Activated naive CD4-positive, alpha-beta T cell treated with anti-CD3 and anti-CD28 coated beads, Interleukin-2, amount 50 U/mL, for 16 hours (primary cell): ENCODE measurements at places on chromosomes 3 and 15.

DNA sequence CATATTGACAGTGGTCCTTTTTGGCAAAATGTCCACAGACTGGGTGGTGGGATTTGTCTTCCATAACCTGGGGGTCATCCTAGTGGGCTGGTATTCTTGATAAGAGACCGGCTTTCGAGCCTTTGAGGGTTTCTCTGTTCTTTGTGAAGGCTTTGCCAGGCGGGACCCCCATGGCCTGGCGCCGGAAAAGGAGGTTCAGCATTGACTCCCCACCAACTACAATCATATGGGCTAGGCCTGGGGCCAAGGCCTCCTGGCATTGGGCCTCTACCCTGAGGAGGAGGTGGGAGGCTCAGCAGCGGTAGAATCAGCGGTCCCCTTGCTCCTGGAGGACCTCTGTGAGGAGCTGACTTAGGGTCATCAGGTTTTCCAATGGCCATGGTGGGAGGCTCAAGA is 19.8 kb upstream of the HDAC11 start:
- no peak for DNase-seq

DNA sequence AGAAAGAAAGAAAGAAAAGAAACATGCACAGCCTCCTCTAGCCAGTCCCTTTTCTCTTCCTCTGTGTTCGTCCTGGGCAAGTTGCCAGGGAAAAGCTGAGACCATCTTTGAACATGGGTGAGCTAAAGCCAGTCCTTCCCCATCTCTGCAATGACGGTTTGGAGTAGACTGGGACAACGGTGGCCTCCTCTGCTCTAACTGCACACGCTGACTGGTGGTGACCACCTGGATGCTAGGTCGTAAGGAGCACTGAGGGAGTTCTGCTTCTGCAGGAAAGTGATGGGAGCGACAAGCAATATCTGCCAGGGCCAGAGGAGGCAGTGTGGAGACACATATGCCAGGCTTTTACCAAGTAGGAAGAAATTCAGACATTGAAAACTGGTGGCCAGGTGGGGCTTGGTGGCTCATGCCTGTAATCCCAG is 111.7 kb downstream of the NUP210 start:
- DNase-seq: no peak

GRCh38 chr3:37667335-37667734 is 194.3 kb upstream of the CTDSPL start:
- DNase-seq: no peak

- DNase-seq: no peak
These were observed 171.0 kb upstream of the RARB start for GRCh38 chr3:25257026-25257425.

- no peak for DNase-seq
These were observed 314.3 kb upstream of the RASGRP1 start for GRCh38 chr15:38878926-38879325.
